ENCODE measurements at places on chromosomes 11 and 22.
A peak's percentile ranks its signal among the peaks of the same experiment; 100 is the strongest.

- DNase-seq = no peak
These were observed 4.7 kb upstream of the CASP5 start for GRCh38 chr11:105027678-105028077.

DNA sequence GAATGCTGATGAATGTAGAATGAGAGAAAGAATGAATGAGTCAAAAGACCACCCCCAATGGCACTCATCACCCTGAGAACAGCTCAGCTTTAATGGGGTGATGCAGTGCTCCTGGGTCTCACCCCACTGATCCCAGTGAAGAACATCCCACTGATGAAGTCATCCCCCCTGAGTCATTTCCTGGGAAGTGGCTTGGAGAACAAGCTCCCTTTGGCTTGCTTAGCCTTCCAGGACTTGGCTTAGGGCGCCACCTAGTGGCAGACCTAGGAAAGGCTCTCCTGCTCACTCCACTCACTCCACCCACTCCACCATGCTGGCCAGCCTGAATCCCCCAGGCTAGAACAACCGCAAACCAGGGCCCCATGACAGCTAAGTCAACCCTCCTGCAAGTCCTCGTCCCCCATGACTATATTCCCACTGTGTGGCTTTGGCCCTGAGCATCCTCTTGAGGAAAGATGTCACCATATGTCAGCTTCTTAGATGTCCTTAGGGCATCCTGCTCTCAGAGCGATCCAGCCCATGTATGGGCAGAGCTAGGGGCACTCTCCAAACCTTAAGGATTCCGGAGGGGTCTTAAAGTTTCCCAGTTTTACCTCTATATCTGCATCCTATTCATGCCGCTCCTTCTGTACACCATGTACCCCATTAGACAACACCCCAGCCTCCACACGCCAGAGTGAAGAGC lies 17.8 kb upstream of the TMPRSS13 start:
- peak; percentile 73 for DNase-seq

- DNase-seq = peak; percentile 51
These were observed 109.3 kb downstream of the GGTLC2 start for GRCh38 chr22:22753526-22754267.

DNA sequence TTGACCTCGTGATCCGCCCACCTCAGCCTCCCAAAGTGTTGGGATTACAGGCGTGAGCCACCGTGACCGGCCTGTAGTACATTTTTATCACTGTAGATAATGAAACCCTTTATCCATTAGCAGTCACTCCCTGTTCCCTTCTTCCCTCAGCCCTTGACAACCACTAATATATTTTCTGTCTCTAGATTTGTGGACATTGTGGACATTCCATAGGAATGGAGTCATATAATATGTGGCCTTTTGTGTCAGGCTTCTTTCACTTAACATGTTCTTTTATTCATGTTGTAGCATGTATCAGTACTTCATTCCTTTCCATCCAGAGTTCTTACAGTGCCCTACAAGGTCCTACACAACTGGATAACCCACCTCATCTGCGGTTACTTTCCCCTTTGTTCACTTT lies 30.5 kb downstream of the RRM1 start:
- no peak for DNase-seq

DNA sequence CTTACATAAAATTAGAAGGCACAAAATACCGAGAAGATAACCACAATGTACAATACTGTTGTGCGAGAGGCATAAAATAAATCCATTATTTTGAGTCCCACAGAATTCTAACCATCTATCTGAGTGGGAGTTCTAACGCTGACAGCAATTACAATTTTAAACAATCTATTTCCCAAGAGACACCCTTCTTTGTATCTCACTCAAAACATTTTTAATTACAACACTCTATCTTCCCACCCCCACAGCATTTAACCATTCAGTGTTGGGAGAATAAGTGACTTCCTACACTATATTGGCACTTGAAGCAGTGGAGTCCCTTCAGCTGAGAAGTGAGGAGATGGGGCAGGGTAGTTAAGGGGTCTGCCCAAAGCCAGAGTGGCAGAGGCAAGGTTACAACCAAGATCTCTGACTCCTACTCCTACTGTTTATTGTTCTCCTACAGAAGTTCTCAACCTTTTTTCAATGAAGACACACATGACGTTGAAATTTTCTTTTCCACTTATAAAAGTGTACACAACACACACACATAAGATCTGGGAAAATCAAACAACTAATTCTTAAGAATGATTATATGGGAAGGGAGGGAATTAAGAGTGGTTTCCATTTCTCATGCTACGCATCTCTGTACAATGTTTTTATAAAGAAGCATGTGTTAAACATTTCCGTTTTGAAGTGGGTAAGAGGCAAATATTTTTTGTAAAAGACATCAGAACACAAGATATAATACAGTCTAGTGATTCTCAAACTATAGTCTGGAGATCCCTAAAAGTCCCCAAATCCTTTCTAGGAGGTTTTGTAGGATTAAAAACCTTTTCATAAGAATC lies 10.9 kb downstream of the SLC25A17 start:
- no peak for DNase-seq

- no peak for DNase-seq
These were observed 528 bp downstream of the FIBP start for GRCh38 chr11:65887723-65888162.

DNA sequence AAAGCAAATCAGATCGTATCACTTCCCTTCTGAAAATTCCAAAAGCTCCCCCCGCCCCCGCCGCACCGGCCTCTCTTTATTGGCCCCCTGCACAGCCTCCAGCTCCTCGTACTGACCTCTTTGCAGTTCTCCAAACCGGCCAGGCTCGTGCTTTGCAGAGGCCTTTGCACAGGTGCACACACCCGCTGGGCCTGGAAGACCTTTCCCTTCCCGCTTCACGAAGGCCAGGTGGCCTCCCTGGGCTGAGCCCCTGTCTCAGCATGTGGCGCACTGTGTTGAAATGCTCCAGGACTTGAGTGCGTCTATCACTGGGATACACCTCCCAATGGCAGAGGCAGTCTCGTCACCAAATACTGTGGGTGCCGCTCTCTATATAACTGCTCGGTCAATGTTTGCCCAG lies 13.2 kb upstream of the ADA2 start:
- DNase-seq = no peak

- DNase-seq = no peak
These were observed 26.8 kb upstream of the LIPT2 start for GRCh38 chr11:74520316-74520715.

DNA sequence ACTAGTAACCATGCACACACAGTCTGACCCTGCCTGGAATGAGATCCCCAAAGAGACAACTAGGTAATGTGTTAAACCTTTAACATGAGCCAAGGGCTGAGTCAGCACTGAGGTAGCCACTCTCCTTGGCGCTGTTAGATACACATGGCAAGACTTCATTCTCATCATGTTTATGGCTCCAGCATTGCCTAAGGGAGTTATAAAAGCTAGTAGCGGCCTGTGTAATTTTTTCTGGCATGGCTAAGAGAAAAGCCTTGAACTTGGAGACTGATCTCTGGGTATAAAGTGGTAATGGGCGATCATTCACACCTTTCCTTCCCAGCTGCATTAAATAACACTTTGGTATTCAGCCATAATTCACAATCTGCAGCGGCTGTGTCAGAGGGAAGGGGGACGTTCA lies 779.7 kb upstream of the LRRC4C start:
- no peak for DNase-seq

- DNase-seq = no peak
These were observed 89.4 kb downstream of the SYN3 start for GRCh38 chr22:32968746-32969145.

DNA sequence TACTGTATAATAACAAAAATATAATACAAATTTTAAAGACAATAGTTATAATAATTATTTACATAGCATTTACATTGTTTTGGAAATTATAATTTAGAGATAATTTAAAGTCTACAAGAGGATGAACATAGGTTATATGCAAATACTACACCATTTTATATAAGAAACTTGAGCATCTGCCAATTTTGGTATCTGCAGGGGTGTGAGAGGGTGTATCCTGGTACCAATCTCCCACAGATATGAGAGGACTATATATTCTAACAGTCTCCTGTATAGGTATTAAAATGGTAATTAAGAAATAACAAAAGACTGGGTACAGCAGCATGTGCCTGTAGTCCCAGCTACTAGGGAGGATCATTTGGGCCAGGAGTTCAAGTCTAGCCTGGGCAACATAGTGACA lies 134.4 kb downstream of the APOL5 start:
- DNase-seq = no peak

DNA sequence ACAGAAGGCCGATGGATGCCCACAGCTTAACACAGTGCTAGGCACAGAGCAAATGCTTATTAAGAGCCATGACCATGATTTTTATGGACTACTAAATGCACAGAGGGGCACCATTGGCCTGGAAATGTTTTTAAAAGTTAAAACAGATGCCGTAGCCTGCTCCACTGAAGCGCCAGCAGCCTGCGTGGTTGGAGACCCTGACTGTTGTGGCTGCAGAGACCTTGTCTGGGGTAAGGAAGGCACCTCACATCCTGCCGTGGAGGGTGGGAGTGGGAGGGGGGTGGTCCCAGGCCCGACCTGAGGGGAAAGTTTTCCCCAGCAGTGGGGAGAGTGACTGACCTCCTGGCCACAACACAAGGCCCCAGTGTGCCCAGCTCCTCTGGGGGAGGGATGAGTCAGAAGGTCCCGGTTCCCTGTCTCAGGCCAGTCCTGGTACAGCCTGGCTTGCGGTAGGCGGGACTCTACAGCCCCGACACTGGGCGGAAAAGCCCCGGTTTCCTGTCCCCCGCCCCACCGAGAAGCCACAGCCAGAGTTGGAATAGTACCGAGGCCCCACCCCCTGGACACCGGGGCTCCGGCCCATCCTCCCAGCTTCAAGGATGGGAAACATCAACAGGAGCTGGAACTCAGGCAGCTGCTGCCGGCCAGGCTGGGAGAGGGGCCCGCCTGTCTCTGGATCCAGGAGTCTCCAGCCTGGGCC lies 7.0 kb downstream of the CHST1 start:
- DNase-seq = no peak

DNA sequence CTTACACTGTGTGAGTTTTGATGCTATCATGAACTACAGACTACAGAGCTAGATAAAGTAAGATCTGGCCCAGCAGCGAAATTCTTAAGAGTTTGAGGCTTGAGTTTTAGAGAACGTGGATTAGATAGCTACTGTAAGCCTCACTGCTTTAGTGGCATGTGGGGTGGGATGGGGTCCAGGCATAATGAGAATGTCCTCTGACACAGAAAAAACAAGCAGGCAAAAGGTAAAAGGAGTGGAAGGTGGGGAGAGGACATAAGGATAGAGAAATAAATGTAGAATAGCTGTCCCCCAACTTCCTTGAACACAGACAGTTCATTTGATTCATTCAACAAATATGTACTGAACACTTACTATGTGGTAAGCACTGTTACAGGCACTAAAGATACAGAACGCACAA lies 324.5 kb upstream of the PITPNB start:
- DNase-seq = no peak

- DNase-seq = no peak
These were observed 192.1 kb downstream of the MN1 start for GRCh38 chr22:27609451-27609888.

DNA sequence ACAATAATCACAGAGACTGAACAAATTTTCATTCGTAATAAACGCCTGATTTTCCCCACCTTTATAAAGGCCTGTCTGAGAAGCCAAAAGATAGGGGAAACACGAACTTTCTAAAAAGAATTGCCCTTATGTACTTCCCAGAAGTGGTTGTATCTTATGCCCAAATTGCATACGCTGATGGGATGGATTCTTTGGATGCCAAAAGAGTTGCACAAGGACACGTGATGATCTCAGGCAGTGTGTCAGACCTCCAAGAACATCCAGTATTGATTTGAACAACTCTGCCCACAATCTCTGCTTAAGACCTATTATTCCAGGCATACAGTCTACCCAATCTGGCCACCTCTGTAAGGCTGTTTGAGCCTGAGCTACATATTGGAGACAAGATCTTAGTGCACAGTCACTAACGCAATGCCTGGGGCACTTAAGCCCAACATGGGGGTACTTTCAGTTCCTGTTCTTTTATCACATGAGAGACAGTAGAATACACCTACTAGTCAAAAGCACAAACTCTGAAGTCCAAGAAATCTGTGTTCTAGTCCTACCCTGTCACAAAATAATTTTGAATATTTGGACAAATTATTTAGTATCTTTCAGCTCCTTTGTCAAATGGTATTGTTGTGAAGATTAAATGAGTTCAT lies 38.9 kb downstream of the OR10A6 start:
- no peak for DNase-seq

GRCh38 chr11:4626207-4627099 lies 10.8 kb upstream of the OR51D1 start:
- DNase-seq = peak; percentile 23

DNA sequence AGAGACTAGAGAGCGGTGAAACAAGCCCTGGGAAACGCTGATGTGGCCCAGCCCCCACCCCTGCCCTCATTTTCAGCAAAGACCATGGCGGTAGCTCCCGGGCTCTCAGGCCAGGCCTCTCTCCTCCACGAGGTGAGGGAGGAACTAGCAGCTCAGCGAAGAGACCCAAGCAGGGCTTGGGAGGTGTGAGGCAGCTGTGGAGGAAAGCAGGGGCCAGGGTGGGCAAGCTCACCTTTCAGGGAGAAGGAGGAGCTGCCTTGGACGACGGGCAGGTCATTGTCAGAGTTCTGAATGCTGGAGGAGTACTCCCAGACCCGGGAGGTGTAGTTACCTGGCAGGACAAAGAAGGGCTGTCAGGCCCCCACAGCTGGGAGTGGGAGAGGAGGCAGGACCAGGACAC lies 19.9 kb downstream of the TRIM29 start:
- DNase-seq = no peak
